ENCODE measurements at places on chromosomes 13 and 19.
A peak's percentile ranks its signal among the peaks of the same experiment; 100 is the strongest.

GRCh38 chr19:2475018-2475701, 767 bp upstream of the GADD45B start:
- peak; percentile 70 for DNase-seq

DNA sequence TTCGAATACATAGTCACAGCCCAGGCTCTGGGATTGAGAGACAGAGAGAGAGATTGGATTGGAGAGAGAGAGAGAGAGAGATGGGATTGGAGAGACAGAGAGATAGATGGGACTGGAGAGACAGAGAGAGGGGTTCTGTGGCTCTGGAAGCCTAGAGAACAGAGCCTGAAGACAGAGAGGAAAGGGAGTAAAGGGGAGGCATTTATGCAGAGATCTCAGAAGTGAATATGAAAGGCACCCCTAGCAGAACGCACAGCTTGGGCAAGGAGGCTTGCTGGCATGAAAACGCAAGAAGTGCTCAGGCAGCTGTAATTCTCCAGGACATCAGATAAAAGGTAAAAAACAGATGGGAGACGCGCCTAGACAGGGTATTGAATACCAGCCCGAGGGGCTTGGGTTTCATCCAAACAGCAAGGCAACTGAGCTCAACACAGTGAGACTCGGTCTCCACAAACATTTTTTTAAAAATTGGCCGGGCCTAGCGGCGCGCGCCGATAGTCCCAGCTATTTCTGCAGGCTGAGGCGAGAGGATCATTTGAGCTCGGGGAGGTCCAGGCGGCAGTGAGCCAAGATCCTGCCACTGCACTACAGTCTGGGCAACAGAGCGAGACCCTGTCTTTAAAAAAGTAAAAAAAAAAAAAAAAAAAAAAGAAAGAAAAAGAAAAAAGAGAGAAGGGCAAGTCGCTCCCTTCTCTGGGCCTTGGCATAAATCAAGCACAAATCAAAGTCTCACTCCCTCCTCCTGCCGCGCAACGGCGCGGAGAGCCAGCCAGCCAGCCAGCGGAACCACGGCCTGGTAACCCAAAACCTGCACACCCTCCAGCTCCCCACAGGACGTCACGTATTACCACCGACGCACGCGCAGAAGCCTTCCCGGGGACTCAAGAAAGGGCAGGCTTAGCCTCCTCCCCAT, 774 bp upstream of the PPP2R1A start:
- DNase-seq, result no peak

GRCh38 chr19:38502410-38503076, 69.1 kb downstream of the RYR1 start:
- no peak for DNase-seq

- no peak for DNase-seq
These were observed 36.4 kb downstream of the ZNF582 start for GRCh38 chr19:56356944-56357343.

DNA sequence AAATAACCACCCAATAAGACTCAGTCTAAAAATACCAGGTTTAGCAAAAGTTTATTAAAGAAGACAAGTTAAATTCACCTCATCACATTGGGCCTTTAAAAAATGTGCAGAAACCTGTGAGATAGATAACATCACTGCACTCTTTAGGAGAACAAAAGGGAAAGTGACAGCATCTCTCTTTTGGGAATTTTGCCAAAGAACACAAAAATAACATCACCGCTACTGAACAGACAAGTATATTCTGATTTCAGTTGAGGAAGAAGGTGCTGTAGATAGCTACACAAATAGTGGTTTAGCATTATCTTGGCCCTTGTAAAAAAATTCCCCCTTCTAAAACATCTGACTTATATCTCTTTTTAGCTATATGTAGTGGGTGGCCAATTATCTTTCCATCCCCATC, 244.7 kb downstream of the VWA8 start:
- no peak for DNase-seq

DNA sequence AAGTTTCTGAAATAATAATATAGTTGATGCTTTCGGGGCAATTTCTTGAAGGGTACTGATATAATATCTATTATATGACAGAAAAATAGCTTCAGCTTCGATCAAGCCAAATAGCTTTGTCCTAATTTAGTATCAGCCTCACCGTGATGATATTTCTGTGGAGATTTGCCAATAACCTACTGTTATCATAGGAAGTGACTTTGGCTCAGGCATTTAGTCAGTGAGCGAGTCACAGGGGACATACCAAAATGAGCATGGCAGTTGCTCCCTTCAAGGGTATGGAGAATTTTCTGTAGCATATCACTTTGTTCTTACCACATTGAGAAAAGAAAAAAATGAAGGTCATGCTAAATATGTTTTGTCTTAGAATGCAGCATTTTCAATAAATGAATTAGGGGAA, 767.6 kb upstream of the SLITRK1 start:
- no peak for DNase-seq
